BJ (cell line): ENCODE measurements at places on chromosomes 5 and 9.

DNA sequence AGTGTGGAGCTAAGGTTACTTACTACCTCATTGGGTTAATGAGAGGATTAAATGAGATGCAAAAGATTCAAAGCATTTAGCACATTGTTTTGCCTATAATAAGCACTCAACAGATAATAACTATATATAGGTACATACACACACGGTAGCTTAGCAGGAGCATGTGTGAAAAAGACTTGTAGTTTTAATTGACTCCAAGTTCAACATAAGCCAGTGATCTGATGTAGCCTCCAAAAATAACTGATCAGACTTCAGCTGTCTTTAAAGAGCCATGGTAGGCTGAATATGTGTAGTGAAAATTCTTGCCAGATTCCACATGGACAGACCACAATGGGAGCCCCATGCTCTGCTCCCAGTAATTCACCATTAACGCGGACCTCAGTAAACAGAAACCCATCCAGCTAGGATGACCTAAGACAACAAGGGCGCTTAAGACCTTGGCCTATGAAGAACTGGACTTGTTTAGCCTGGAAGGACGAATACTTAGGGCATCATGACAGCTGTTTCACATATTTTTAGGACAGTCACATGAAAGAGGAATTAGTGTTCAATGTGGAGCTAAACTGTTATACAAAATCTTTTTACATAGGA, 115.1 kb upstream of the ZNF366 start:
- no peak for DNase-seq

- DNase-seq = no peak
These were observed 131.0 kb upstream of the OSMR start for GRCh38 chr5:38714703-38715355.

GRCh38 chr5:154477382-154478223, 424 bp downstream of the HAND1 start:
- DNase-seq = no peak

DNA sequence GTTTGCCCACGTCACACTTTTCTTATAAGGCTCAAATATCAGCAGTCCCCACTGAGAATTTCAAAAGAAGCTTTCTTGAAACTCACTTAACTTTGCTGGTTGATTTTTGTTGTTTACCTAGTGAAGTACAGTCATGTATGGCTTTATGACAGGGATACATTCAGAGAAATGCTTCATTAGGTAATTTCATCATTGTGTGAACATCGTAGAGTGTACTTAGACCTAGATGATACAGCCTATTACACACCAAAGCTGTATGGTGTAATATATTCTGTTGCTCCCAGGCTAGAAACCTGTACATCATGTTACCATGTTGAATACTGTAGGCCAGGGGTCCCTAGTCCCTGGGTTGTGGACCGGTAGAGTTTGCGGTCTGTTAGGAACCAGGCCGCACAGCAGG, 177.0 kb downstream of the ARRDC3 start:
- no peak for DNase-seq

DNA sequence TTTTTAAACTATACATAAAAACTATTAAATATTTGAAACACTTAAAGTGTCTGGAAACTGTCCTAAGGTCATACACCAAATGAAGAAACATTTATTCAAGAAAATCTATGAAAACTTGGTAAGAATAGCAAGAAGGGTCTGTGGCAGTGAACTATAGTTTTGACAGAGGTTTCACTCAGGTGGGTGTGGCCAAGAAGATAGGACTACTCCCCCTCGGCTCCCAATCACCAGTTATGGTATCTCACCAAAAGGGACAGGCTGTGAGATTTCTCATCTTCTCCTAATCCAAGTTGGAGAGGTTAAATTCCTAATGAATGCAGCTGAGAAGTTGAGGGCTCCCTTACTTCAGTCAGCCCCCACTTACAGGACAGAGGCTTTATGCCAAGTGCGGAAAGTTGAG, 2.9 kb downstream of the ARSK start:
- no peak for DNase-seq

GRCh38 chr5:161378701-161379100, 167.8 kb downstream of the GABRB2 start:
- DNase-seq = no peak

DNA sequence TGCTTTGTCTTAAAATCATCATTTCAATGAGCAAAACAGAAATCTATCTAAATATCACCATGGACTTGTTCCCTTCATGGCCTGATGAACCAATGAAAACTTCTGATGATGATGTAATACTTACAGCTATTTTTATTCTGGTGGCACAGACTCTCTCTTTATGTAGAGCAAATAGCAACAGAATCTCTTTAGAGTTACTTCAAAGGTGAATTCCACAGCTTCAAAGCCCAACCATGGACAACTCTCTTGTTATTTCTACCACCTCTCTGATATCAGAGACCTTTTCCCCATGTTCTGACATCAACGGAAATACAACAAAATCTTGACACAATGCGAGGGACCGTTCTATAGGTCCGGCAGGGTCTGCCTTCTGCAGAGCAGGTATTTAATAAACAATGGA, 70.1 kb downstream of the RETREG1 start:
- no peak for DNase-seq

DNA sequence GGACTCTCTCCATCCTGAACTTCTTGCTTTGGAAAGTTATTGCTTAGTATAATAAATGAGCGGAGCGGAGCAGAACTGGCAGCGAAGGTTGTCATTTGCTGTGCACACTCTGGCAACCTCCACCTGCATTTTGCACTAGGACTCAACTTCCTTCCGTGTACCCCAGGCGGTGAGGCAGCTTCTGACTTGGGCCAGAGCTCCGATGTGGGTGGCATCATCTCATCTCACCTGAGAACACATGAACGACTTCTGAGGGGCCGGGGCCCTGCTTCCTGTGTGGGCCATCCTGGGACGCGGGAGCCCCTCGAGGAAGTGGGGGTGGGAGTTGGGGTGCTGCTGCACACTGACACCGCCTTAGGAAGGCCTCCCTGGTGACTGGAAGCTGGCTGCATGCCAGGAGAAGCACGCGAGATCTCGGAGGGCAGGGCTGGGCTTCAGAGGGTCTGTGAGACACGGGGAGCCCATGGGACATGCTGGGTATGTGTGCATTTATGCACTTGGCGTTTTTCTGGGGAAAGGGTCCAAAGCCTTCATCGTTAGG, 56.5 kb upstream of the COL5A1 start:
- DNase-seq = no peak

GRCh38 chr5:142827934-142828576, 57.9 kb downstream of the ARHGAP26 start:
- no peak for DNase-seq

DNA sequence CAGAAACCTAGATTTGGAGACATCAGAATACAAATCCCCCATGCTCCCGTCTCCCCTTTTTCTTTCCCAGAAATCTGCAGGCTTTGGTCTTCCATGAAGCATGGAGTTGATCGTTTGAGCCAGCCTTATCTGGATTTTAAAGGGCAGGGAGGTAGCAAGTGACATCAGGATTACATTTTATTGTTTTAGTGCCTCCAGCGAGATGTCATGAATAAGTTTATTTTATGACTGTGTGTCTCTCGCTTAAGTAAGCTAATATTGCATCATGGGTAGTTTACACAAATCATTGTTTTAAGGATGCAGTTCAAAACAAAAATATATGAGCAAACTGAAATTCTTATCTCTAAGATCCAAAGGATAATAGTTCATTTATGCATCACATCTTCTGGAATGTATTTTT, 50.7 kb upstream of the TNFSF8 start:
- DNase-seq = peak; percentile 54

- no peak for DNase-seq
These were observed 81.0 kb downstream of the SHB start for GRCh38 chr9:37988041-37988440.

- no peak for DNase-seq
These were observed 5.9 kb upstream of the NREP start for GRCh38 chr5:111762895-111763294.

DNA sequence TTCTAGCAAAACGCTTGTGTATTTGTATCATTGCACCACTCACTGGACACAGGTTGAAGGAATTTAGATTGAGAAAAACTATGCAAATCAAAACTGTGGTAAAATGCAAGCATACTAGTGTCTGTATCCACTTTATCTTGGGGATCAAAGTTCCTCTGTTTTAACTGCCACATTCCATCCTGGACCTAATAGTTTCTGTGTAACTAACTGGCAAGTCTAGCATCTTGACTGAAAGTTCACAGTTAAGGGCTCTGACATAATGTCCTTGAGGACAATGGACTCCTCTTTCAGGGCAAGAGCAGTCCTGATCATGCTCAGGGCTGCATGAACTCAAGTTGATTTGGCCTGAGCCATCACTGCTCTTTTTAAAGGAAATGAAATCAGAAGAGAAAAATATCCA, 30.7 kb downstream of the NFIB start:
- DNase-seq = no peak

GRCh38 chr9:19231126-19231903, 822 bp downstream of the DENND4C start:
- DNase-seq = no peak

GRCh38 chr5:12392246-12392645, 488.0 kb upstream of the CTNND2 start:
- DNase-seq = no peak

- no peak for DNase-seq
These were observed 199.7 kb downstream of the NNT start for GRCh38 chr5:43802651-43803050.

GRCh38 chr5:28046596-28046995, 1008.2 kb upstream of the CDH9 start:
- no peak for DNase-seq

DNA sequence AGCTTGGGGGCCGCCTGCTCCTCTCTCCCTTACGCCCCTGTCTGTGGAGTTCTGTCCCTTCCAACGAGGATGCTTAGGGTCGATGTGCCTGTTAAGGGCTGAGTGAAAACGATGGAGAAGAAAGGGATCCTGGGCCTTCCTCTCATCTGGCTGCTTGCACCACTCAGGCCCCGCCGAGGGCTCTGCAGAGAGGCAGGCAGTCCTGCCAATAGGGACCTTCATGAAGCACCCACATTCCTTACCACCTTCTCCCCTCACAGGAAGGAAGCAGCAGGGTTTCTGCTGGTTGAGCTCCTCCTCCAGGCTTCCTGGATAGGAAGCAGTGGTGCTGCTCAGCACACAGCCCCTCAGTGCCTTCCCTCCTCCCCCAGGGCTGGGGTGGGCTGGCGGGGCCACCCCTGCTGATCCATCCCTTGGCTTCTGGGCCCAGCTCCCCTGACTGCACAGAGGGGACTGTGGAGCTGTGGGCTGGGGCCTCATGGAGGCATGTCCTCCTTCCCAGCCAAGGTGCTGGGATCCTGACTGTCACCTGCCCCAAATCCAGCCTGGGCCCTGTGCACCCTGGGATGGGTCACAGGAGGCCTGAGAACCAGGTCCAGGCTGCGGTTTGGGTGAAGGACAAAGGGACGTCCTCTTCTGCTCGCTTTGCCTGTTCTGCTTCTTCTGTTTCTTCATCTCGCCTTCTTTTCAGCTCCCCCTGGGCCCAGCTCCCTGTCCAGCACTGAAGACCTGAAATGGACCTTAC, 50.5 kb downstream of the AHRR start:
- no peak for DNase-seq

DNA sequence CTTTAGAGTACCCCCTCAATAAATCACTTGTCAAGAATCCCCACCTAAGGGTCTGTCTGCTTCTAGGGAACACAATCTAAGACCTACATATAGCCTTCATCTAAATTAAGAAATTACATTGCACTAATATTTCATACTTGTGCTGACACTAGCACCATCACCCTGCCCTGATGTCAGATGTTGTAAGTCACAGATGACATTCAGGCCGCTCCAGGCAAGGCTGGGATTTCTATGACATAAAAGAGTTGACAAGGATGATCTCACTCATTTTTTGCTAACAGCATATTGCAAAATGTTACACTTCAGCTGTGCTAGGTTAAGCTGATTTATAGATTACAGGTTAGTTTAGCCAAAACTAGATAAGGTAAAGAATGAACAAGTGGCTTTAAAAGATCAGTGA, 372.5 kb upstream of the GRIA1 start:
- no peak for DNase-seq

GRCh38 chr9:16309469-16310271, 560.8 kb downstream of the BNC2 start:
- no peak for DNase-seq

DNA sequence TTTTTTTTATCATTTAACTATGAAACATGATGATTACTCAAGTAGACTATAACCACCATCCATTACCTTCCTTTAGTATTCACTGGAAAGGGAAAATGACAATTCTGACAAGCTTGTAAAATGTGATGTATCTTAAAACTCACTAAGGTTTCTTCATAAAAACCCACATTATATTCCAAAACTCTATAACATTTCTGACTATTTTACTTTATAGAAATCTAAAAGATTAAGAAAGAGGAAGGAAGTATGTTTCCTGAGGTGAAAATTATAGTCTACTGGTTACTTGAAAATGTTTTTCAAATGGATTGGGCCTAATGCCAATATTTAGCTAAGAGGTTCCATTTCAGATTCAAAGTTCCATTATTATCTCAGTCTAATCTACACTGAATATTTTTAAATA, 1982.2 kb upstream of the C9orf72 start:
- DNase-seq = no peak

DNA sequence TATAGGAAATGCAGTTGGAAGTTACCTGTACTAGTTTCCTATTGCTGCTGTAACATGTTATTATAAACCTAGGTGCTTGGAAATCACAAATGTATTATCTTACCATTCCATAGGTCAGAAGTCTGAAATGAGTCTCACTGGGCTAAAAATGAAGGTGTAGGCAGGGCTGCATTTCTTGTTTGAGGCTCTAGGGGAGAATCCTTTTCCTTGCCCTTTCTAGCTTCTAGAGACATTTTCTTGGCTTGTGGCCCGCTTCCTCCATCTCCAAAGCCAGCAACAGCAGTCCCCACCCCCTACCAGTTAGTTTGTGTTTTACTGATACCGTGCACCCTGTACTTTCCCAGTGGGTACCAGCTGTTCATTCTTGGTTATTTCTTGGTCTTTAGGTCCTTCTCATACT, 153.3 kb downstream of the SLF1 start:
- DNase-seq = no peak

DNA sequence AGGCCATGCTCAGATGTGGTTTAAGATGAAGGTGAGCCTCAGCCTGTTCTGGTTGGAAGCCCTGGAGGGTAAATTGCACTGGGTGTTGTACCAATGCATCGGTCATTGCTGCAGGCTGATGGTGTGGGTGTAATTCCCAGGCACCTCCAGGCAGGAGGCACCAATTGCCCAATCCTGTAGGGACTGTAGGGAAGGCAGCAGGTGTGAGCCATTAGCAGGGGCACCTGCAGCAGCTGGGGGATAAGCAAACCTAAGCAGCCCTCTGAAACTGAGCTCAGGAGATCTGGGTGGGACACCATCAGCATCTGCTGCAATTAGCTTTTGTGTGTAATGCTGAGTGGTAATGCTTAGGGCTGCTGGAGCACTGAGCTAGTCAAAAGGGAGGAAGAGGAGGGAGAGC, 190.1 kb upstream of the TBC1D2 start:
- DNase-seq = no peak

GRCh38 chr5:149904977-149905376, 39.6 kb downstream of the PDE6A start:
- no peak for DNase-seq

DNA sequence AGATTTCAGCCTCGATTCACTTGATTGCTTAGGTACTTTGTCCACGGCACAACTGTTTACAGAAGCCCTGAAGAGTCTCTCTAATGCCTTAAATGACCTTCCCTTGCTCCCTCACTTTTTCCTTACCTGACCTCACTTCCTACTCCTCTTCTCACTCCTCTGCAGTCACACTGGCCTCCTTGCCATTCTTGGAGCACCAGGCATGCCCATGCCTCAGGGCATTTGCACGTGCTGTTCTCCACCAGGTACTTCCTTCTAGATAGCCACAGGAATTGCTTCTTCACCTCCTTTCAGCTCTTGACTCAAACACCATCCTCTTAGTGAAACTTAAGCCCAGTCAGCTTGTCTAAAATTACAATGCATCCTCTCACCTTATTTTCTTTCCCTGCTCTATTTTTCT, 52.4 kb upstream of the TRAF1 start:
- DNase-seq = no peak
